ENCODE measurements at places on chromosomes 12 and 14.

GRCh38 chr12:53998110-53998899, 1.7 kb upstream of the HOXC9 start:
- no peak for DNase-seq

DNA sequence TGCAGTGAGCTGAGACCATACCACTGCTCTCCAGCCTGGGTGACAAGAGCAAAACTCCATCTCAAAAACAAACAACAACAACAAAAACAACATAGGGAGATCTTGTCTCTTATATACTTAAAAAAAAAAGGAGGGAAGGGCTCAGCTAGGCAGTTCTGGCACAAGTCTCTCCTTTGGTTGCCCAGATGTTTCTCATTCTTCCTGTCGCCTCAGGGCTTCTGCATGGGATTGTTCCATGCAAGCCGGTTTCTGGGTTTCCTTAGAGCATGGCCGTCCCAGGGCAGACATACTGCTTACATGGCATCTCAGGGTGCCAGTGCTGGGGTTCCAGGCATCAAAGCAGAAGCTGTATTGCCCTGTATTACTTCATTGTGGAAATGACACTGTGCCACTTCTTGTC, 5.2 kb upstream of the SLC8B1 start:
- no peak for DNase-seq

- DNase-seq, result no peak
Measured at GRCh38 chr14:64612971-64613666, 63.4 kb downstream of the PPP1R36 start.

DNA sequence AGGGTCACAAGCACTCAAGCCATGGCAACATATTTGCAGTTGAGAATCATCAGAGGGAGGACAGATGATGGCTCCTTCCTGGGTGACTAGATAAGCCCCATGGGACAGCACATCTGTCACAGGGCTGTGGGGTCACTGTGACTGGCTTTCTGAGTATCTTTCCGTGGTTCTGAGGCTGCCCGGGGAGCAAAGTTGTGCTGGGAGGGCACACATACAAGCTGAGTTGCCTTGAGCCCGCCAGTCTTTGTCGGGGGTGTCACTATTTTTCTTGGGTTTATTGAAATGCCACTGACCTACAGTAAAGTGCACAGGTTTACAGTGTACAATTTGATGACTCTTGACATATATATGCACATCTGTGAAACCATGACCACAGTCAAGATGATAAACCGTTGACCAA, 17.2 kb upstream of the KIF26A start:
- DNase-seq, result no peak

GRCh38 chr12:17206553-17206952, 600.6 kb upstream of the LMO3 start:
- no peak for DNase-seq

DNA sequence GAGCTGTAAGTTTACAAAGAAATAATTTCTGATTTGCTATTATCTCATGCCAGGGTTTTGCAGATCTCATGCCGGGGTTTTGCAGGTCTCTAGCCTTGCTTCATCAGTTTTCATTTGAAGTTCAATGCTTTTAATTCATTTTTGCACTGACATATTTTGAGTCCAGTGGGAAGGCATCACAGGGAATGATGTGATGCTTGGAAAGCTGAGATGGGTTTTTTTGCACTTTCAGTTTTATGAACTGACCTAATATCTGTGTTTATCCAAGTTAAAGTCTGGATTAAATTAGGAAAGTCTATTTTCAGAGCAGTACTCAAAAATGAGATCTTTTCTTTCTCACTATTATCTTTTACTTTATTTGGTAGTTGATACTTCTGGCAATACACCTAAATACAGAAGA, 23.6 kb upstream of the REP15 start:
- no peak for DNase-seq
